ENCODE measurements at places on chromosomes 16 and 17.

DNA sequence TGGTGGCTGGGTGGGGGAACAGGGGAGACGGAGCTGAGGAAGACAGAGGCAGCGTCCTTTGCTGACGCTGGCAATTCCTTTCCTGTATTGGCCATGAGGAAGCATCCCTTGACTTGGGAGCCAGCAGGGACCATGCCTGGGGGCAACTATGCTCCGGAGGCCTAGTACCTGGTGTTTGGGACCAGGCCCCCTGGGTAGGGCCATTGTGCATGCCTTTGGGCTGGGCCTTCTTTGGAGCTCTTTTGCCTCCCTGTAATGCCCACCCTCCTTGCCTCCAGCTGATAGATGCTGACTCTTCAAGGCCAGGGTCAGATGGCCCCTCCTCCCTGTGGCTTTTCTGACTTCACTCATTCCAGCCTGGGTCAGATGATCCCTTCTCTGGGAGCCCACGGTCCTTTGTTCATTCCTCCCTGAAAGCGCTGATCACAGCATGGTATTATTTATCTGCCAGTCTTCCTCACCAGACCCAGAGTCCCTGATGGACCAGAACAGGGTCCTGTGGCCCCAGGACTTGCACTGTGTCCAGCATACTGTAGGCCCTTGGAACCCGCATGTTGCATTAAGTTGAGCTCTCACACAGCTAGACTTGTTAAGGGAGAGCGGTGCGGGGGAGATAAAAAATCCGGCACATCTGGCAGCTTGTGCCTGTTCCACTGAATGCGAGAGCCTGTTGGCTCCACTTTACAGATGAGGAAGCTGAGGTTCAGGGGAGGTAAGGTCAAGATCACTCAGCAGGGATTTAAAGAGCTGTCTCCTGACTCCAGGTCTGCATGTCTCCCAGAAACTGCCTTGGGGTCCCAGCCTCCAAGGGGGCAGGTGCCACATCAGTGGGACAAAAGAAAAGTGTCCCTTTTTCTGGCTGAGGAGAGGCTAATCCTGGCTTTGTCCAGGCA, 2.9 kb downstream of the STARD3 start:
- no peak for DNase-seq

DNA sequence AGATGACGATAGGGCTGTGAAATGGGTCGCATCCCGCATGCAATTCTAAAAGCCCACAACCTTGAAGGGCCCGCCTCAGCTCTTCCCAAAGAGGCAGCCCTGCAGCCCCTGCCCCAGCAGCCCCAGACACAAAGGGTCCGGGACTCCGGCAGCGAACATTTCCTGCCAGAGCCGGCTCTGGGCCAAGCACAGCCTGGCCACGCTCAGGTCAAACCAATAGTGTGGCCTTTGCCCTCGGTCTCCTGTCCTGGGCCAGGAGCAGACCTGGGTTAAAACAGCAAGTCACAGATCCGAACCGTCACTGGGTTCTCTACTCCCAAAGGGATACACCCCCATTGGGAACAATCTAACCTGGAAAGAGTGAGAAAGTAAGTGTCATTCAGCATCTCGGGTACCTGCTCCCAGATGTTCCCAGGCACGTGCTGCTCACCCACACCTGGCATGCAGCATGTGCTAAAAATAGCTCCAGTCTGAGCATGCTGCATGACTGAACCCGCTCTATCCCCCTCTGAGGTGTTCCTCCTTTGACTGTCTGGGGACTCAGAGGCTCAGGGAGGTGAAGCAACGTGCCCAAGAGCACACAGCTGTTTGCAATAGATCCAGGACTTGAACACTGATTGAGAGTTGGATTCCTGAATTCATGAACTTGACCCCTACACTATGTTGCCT, 22.2 kb upstream of the ATP2A3 start:
- DNase-seq = no peak

DNA sequence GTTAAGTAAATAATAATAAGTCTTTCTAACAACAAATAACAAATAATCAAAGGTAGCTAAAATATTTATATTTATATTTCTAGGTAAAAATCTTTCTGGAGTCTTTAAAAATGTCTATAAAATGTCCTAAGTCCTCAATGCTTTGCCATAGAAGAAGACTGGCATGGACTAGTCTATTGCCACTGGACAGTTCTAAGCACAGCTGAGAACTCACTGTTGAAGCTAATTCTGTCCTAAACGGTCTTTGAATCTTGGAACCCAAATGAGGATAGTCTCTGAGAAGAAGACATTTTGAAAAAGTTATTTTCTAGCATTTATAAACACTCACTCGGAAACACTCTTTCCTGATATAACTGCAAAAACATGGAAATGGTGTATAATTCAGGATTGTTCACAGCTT, 539 bp downstream of the MYH8 start:
- no peak for DNase-seq

- DNase-seq = no peak
Measured at GRCh38 chr17:7807206-7807605, 26.8 kb upstream of the KDM6B start.

GRCh38 chr16:27982184-27982583, 81.3 kb downstream of the GSG1L start:
- no peak for DNase-seq

- no peak for DNase-seq
Measured at GRCh38 chr17:75546181-75546580, 20.7 kb downstream of the LLGL2 start.

DNA sequence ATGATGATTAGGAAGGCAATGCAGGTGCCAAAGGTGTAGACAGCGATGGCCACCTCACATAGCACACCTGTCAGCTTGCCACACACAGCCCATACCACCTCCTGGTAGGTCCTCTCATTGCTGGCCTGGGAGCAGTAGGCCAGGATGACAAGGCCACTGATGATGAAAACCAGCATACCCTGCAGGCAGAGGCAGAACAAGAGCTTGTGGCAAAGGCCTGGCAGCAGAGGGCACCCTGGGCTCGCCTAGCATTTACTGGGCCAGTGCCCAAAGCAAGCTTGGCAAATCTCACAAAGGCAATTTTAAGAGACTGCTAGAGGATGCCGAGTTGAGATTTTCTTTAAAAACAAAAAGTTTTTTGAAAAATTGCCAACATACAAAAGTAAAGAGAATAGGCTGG, 5.9 kb downstream of the SLC38A7 start:
- DNase-seq = no peak

Measured in NCI-H2029 treated with DMSO at 0.1 percent for 48 hours (cell line).